ENCODE measurements at places on chromosomes 7 and 10.
A peak's percentile ranks its signal among the peaks of the same experiment; 100 is the strongest.

DNA sequence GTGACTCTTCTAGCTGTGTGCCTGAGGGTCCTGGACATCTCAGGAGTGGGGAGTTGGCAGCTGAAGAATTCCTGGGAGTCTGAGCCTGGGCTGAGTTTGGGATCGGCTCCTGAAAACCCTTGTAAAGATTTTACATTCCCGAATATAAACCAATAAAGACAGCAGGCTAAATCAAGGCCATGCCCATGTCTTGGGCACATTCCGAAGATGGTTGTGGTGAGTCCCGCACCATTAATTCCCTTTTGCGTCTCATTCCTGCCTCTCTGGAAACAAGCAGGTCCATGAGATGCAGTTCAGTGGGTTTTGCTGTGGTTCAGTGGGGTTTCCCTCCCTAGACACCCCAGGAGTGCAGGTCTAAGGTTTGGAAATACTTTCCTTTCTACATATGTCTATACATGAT is 90.9 kb downstream of the COL26A1 start:
- DNase-seq: no peak

DNA sequence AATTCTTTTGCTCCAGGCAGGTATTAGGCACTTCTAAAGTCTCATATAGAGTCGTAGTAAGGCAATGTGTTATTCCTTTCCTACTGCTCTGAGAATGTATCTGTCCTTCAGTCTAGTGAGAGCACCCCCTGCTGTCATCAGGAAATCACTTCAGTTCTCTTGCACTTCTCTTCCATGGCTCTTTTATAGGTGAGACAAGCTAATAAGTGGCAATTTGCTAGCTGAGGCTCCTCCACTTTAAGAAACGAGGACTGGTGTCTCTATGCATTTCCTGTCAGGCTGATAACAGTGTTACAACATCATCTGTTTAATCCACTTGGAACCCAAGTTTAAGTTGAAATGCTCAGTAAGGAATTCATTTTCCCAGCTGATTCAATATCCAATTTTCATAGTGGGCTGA is 350.6 kb downstream of the TFEC start:
- no peak for DNase-seq

- no peak for DNase-seq
Measured at GRCh38 chr10:119480667-119481066, 61.9 kb downstream of the RGS10 start.

GRCh38 chr7:95863-96260 is 96.5 kb upstream of the FAM20C start:
- no peak for DNase-seq

GRCh38 chr7:130205084-130205947 is at the start of gene TMEM209:
TMEM209 (minus strand) TSS chr7:130205406; CDS start chr7:130205375, 31 bp downstream.
- peak; percentile 78 for DNase-seq

GRCh38 chr10:91367127-91367531 is 43.0 kb upstream of the HECTD2 start:
- DNase-seq: no peak

DNA sequence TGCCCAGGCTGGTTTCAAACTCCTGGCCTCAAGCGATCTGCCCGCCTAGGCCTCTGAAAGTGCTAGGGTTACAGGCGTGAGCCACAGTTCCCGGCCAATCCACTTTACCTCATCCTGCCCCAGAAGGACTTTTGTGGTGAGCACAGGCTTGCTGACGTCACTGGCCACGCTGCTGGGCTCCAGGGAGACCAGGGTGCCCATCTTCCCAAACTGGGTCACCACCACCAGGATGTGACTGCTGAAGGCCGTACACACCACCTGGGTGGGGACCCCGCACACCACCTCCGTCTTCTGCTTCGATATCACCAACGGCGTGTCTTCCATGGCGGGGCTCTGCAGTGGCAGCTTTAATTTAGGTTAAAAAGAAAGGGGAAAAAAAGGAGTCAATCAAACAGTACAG is 816 bp downstream of the PSMG3 start:
- DNase-seq: no peak

- DNase-seq: no peak
Measured at GRCh38 chr10:118436742-118437141, 94.6 kb upstream of the FAM204A start.

DNA sequence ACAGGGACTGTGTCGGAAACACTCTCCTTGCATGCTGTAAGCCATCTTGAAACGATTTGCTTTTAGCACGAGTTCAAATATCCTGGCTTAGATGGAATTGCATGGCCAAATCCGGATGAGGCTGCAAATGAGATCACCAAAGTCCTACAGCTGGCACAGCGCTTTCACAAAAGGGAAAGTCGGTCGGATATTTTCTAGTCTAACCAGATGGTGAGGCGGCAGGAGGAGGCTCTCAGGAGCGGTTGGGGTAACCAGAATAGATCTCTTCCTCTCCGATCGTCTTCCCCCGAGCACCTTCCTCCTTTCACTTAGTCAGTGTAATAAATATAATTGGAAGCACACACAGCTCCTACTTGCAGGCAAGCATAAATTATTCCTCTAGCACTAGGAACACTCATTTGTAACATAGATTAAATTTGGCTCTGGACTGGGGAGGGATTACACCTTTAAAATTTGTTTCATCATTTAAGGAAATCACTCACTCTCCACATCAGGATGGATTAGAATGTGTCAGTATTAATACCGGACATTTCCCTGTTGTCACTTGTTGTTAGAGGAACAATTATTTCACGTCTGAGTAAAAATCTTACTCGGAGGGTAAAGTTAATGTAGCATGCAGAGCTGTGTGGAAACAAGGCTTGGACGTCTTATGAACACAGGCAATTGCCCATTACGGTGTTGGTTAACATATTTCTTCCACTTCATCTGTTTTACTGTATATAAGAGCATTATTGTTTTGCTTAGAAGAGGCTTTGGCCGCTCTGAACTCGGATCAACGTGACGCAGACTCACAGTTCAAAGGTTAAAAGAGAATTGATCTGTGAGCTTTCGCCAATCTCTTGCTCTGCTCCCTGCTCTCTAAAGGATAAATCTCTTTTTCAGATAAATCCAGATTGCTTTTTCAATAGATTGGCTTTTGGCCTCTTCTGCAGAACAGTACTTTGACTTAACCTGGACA is 857.9 kb downstream of the TYW1 start:
- no peak for DNase-seq

DNA sequence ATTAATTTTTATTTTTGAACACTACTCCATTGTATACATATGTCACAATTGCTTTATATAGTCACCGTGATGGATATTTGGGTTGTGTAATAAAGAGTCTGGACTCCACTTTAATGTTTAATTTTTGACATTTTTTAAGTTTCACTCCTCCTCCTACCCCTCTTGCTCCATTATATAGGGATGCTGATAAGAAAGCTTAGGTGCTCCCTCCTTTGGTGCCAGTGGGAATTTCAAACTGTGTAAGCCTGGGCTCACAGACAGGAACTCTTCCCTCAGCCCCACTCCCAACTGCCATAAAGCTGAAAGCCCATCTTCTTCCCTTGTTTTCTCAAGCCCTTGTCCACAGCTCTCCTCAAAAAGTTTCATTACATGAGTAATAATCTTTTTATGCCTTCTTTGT is 47.6 kb downstream of the TWIST1 start:
- DNase-seq: no peak

GRCh38 chr7:2387897-2388636 is 15.3 kb upstream of the CHST12 start:
- no peak for DNase-seq

DNA sequence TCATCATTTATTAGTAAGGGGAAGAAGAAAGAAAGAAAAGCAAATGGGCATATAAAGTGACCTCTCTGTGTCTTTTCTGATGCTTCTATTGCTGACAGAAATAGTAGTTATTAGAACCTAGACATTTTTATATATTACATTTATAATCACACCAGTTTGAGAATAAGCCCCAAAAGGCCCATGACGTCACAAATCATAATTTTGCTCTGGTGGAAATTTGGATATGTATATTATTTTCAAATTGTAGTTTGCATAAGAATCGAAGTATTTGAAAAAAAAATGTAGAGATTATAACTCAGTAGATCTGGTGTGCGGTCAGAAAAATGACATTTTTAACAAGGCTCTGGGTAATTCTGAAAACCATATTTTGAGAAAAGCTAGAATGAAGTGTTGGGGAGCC is 101.2 kb upstream of the STEAP1 start:
- DNase-seq: no peak

GRCh38 chr10:9140373-9140772 is 1085.9 kb downstream of the GATA3 start:
- no peak for DNase-seq

GRCh38 chr10:101545898-101546297 is 42.2 kb downstream of the POLL start:
- no peak for DNase-seq

DNA sequence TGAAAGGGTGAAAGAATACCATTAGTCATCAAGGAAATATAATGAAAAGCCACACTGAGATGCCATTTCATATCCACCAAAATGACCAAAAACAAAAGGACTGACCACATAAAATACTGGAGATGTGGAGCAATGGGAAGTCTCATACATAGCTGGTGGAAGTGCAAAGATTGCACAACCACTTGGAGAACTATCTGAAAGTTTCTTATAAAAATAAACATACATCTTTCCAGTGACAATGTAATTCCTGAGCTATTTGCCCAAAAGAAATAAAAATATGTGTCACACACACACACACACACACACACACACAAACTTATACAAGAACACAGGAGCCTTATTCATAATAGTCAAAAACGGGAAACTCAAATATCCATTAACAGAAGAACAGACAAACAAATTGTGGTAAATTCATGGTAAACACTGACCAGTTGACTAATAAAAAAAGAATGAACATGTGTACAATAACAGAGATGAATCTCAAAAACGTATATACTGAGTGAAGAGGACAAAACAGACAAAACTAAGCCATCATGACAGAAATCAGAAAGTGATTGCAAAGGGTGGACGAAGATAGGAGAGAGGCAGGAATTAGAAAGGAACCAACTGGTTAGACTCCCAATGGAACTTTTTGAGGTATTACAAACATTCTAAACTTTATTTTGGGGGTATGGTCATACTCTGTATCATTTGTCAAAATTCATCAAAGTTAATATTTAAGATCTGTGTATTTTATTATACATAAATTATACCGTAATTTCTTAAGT is 21.5 kb downstream of the WASL start:
- no peak for DNase-seq

- no peak for DNase-seq
Measured at GRCh38 chr10:51377070-51377931, 303.0 kb downstream of the PRKG1 start.

- no peak for DNase-seq
Measured at GRCh38 chr7:36865019-36865418, 140.7 kb upstream of the AOAH start.

DNA sequence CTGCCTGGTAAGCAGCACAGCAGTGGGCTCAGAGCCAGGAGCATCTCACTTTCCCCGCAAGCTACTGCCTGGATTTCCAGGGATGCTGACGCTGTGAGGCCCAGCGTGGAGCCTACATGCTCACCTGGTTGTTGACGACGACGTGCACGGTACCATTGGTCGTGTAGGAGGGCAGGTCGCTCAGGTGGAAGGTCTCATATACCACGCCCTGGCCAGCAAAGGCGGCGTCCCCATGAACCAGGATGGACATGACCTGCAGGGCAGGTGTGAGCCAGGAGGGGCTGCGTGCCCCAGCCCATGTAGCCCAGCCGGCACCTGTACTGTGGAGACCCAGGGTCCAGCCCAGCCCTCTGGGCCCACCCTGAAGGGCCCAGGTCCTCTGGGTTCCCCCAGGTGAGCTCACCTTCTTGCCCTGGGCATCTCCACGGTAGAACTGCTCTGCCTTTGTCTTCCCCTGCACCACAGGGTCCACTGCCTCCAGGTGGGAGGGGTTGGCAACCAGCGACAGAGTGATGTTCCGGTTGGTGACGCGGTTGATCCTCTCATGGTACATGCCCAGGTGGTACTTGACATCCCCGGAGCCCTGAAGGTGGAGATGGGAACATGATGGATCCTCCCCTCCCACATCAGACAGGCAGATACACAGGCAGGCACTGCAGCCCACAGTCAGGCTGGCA is 15.4 kb downstream of the OGDHL start:
- DNase-seq: no peak

GRCh38 chr7:157702311-157703023 is 365.7 kb downstream of the DNAJB6 start:
- DNase-seq: no peak

- no peak for DNase-seq
Measured at GRCh38 chr7:1513657-1514095, 9.5 kb upstream of the INTS1 start.

Data from activated CD4-positive, CD25-positive, alpha-beta regulatory T cell (primary cell).